ENCODE measurements at places on chromosomes 6 and 20.

- no peak for DNase-seq
Observed at GRCh38 chr20:16283978-16284377, 289.3 kb downstream of the KIF16B start.

- DNase-seq, result no peak
Observed at GRCh38 chr6:133170602-133171001, 70.6 kb upstream of the EYA4 start.

DNA sequence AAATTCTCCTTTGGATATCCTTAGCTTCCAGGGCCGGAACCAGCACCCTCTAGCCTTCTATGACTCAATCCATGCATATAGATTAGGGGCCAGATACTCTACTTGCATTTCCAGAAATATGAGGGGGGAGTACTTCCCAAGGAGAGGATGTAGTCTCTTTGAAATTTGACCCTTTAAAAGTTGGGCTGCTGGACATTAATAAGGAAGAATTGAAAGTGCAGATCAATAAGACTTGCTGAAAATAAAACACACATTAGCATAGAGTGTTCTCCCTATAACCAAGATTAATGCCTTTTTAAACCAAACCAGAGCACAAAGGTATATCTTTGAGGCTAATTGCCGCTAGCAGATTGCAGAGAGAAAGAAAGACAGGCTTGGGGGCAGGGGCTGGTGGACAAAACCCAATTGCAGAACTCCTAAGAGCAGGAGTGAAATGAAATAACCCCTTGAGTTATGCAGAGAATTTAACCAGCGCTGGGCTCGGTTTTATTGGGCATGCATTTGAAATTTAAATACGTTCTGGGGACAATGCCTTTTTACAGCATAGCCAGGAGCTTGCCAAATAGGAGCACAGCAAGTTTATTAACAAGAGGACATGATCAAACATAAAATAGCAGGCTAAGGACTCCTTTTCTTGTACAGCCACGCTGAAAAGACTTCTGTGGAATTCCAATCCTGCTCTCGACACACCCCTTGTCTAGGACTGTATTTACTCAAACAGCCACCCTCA lies 108.2 kb upstream of the SALL4 start:
- no peak for DNase-seq

DNA sequence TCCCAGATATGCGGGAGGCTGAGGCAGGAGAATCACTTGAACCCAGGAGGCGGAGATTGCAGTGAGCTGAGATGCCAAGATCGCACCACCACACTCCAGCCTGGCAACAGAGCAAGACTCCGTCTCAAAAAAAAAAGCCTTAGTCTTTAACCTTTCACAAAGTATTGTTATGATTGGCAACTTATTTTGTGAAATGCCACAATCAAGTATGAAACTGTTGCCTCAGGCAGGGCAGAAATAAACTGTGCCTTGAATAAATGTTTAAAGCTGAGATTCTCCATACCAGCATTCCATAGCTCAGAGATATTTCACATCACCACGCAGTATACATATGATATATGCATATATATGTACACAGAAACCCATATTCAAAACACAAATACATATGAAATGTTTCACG lies 120.1 kb upstream of the CCDC28A start:
- DNase-seq, result no peak

DNA sequence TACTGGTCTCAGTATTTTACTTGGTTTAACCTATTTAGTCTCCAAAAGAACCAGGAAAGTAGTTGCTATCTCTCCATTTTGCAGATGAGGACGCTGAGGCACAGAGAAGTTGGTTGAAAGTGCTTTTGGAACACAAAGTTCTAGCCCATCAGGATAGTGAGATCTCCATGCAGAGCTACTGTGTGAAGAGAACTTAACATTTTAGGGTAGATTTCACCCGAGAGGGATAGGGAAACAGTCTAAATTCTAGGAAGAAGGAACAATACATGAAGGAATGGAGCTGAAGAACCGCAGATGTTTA lies 65.1 kb downstream of the PHACTR2 start:
- DNase-seq, result no peak

DNA sequence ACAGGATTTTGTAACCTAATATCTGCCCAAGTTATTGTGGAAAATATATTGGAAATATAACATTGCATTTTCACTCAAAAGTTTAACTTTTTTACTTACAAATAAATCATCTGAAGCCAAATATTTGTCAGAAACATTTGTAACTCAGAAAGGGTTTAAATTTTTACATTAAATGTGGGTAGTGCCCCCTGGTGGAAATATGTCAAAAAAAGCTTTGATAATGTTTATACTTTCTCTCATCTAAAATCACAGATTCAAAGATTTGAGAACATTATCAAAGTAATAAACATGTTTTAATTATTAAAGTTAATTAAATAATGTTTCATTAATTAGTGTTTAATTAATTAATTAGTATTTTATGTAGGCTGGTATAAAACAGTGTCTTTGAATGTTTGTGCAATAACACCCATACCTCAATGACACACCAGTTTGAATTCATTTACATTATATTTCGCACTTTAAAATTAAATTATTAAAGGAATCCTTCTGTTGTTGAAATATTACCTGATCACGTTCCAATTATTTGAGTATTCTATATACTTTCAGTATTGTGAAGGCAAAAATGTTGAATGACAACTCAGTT lies 320.1 kb upstream of the FKBP1C start:
- no peak for DNase-seq

DNA sequence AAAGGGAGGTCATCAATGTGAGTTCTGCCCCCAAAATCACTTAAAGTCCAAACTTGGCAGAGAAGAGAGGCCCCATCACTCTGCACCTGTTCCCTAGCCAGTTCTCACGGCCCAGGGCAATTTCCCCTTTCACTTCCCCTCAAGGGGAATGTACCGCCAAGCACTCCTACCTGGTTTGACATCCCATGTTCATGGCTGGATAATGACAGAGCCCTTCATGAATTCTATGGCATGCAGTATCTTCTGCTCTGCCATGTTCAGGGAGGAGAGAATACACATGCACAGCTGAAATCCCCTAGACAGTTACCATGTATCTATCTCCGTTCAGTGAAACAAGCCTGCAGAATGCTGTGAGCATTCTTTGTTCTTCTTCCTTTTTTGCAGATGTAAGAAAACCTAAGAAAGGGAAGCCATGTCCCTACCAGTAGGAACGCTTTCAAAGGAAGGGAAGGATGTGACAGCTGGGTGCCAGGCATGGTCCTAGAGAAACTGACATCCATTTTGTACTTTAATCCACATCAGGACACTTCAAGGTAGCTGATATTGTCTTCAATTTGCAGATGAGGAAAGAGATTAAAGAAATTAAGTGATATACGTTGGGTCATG lies 79.8 kb upstream of the ARID1B start:
- no peak for DNase-seq

DNA sequence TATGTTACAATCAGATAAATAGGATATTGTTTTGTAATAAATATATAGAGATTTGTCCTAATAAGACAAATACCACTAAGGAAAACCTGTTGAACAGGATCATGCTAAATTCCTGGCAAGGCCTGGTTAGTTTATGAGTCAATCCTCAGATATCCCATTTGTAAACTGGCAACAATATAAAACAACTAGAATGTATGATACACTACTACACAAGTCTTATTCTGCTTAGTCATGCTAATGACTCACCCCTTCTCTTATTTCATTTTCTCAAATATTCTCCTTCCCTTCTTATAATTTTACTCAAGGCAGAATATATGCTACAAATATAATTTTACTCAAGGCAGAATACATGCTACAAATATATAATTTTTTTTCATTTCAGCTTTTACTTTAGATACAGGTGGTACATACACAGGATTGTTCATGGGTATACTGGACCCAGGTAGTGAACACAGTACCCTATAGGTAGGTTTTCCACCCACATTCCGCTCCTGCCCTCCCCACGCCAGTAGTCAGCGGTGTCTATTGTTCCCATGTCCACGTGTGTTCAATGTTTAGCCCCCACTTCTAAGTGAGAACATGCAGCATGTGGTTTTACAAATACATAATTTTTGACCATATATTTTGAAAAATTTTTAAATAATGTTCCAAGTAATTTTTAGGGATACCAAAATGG lies 6.3 kb downstream of the OSER1 start:
- DNase-seq, result peak; percentile 79

GRCh38 chr6:35624341-35625070 lies 64.2 kb downstream of the FKBP5 start:
- no peak for DNase-seq

DNA sequence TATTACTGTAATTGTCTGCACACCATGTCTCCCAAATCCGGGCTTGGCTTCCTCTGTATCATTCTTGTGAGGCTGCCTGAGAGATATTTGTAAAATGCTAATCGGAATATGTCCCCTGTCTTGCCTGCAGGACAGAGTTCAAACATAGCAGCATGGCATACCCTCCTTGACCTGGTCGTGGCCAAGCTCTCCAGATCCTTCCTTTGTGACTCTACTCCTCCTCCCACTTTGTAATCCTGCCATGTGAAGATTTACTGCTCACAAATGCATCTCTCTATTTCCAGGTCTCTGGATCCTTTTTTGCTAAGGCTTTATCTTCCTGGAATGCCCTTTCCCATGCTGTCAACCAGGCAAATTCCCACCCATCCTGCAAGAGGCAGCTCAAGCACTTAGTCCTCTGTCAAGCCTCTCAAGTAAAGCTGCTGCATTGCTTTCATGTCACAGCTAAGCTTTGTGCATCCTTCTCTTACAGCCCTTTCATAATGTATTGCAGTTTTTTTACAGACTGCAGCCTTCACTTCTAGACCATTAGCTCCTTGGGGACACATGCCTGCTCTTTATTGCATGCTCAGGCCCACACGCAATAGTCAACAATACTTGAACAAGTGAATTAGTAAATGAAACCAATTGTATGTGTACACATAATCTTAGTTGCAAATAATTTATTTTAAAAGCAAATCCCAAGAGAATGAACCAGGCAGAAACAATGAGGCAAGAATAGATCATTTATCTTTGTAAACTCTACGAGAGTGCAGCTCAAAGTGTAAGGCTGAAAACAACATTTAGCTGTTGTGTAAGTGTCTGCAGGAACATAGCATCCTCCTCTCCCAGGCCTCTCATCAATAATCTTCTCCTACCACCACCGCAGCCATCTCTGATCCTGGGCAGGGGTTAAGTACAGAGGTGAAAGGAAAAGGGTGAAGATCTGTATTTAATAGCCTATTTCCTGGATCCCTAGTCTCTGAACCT lies 45.8 kb downstream of the HIVEP2 start:
- no peak for DNase-seq

- DNase-seq, result no peak
Observed at GRCh38 chr6:140202964-140203515, 828.6 kb upstream of the CITED2 start.

- no peak for DNase-seq
Observed at GRCh38 chr6:155949256-155949655, 493.6 kb upstream of the NOX3 start.

GRCh38 chr6:152378169-152378568 lies 259.0 kb downstream of the SYNE1 start:
- DNase-seq, result no peak

GRCh38 chr20:16287776-16288175 lies 285.5 kb downstream of the KIF16B start:
- no peak for DNase-seq

- DNase-seq, result no peak
Observed at GRCh38 chr20:18722371-18722770, 91.2 kb upstream of the SCP2D1 start.

GRCh38 chr20:19866070-19866469 lies 108.0 kb downstream of the RIN2 start:
- DNase-seq, result no peak

GRCh38 chr6:47722194-47722593 lies 23.8 kb downstream of the ADGRF4 start:
- no peak for DNase-seq
